ENCODE measurements at places on chromosomes 7 and 10.

DNA sequence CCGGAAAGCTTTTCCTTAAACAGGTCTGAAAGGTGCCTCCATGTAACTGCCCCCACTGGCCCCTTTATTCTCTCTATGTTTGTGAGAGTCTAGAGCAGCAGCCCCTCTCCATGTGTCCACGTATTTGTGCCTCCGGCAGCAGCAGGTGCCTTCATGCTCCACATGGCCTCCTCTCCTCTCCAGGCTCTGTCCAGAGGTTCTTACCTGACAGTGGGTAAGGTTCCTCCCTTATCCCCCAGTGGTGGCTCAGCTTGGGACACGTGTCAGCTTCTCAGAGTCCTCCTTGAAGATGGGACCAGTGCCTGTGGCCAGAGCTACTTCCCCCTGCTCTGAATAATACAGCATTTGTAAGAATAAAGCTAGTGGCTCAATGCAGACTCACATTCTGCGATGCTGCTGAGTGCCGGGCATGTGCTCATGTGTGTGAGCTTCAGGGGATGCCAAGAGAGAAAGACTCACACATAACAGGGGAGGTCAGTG, 7.9 kb downstream of the CALML3 start:
- peak; percentile 18 for DNase-seq

GRCh38 chr10:77070346-77070745, 567.3 kb downstream of the KCNMA1 start:
- no peak for DNase-seq

DNA sequence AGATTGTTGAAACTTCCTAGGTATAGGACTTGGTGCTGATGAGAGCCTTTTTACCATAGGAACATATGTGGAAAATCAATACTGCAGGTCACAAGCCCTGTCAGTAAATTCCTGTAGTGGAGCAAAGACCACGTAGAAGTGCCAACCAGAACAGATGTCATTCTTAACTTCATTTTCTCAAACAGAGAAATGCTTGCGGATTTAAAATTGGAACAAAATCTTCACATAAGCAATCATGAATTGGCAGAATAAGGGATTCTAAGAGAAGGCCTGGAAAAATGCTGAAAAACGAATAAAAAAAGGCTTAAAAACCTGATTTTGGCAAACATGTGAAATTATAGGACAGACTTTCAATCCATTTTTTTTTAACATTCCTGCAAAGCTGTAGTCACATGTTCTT, 80.8 kb upstream of the SMIM30 start:
- DNase-seq: no peak

GRCh38 chr7:138958391-138958956, 22.7 kb downstream of the KIAA1549 start:
- no peak for DNase-seq

DNA sequence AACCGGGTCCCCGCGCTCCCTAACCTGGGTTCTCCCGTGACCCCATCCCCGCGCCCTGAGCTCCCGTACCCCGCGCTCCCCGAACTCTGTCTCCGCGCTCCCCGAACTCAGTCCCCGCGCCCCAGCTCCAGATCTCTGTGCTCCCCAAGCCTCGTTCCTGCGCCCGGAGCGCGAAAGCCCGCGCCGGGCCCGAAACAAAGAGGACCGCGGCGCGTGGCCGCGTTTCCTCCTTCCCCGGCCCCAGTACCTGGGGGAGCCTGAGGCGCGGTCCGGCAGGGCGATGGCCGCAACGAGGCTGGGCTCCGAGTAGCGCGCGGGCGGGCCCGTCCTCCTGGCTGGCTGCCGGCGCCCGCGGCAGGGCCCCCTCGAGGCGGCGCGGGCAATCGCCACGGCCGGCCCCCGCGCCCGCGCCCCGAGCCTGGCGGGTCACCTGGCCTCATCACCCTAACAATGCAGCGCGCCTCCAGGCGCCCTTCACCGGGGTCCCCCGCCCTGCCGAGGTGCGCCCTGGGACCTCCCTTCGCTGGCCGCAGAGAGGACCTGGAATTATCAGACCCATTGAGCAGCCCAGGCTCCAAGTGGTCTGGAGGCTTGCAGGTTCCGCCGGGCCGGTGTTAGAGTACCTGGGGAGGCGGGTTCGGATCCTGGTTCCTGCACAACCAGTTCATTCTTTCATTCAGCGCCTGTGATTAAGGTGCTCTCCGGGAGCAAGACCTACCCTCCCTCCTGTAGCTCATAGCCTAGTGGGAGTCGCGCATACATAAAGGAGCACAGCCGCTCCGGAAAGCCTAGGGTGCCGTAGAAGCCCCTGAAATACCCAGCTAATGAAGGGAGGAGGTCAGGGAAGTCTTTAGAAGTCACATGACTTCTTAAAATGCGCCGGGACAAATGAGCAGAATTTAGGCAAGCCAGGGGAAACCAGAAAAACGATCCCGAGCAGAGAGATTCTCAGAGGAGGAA, at the start of gene TNS3:
Gene TNS3, minus strand, starts transcription at position 308 of the 960 bp plus-strand sequence. CDS start 142,475 bp downstream, outside the sequence.
- DNase-seq: no peak

DNA sequence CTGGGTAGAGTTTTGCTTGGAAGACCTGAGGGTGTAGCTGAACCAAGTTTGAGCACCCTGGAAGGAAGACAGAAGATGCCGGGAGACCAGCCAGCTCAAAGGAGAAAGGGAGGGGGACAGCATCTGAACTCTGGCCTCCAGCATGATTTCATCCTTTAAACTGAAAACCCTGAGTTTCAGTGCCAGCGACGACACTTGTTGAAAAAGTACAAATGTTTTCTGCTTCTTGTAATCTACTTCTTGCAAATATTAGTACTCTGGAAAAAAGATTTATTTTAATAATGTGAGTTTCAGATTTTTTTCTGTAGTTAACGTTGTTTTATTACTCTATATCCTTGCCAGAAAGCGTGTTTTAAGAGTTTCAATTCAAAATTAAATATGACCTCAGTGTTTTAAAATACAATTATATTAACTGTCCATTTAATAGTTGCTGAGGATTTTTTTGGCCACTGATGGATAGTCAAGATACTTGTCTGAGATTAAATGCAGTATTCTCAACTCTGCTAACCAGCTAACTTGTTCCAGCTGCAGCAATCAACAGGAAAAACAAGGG, 227.7 kb downstream of the MGMT start:
- DNase-seq: no peak

GRCh38 chr10:929960-930624, 1.4 kb downstream of the LARP4B start:
- no peak for DNase-seq

- no peak for DNase-seq
Measured at GRCh38 chr10:120085096-120085796, 192.7 kb downstream of the SEC23IP start.

DNA sequence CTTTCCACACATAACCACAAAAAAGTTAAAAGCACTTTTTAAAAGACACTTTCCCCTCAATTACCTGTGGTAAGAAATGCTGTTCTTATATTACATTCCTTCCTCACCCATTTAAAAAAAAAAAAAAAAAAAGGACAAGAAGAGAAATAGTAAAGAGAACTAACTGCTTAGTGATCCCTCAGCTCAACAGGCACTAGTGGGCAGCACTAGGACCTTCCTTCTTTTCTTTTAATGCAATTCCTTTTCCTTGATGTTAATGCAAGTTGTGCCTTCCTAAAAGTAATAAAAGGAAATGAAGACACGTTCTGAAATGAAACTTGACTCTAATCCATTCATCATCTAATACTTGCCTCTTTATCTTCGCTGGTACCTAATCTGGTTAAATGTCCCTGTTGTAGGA, 189.7 kb downstream of the TCF7L2 start:
- DNase-seq: no peak

GRCh38 chr7:132073920-132074589, 502.2 kb downstream of the PLXNA4 start:
- no peak for DNase-seq

- no peak for DNase-seq
Measured at GRCh38 chr7:131122394-131122793, 205.3 kb upstream of the MKLN1 start.

- DNase-seq: no peak
Measured at GRCh38 chr7:108395426-108395825, 60.8 kb downstream of the NRCAM start.

DNA sequence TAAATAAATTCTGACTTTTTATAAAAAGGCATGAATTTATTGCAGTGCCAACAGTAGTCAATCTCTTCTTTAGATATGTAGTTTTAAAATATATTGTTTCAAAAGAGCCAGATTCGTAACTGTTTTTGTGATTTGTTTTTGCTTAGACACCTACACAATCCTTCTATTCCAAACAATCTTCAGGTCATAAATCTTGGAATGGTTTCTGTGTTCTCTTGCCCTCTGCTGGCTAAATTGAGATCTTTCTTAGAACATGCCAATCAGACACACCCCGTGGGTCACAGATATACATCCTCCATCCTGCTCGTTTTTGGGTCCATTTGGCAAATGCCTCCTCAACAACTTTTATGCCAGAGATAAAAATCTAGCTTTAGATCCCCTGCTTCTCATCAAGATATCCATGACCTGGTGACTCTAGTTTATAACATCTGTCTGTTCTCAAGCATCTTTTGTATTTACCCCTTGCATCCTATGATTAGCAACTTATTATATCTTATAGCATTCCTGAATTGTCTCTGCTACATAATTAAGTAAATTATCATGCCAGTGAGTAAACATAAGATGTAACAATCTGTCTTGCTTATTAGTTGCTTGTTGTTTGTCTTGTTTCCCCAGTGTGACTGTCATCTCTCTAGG, 35.3 kb upstream of the IFRD1 start:
- DNase-seq: no peak

- no peak for DNase-seq
Measured at GRCh38 chr10:4427532-4427931, 398.5 kb upstream of the AKR1E2 start.

- no peak for DNase-seq
Measured at GRCh38 chr7:21671859-21672258, 129.0 kb downstream of the DNAH11 start.

- DNase-seq: no peak
Measured at GRCh38 chr7:127877951-127878350, 153.3 kb downstream of the LRRC4 start.

GRCh38 chr10:80164596-80164995, 32.1 kb downstream of the PLAC9 start:
- no peak for DNase-seq

- no peak for DNase-seq
Measured at GRCh38 chr10:31064348-31064747, 32.7 kb upstream of the ZNF438 start.

DNA sequence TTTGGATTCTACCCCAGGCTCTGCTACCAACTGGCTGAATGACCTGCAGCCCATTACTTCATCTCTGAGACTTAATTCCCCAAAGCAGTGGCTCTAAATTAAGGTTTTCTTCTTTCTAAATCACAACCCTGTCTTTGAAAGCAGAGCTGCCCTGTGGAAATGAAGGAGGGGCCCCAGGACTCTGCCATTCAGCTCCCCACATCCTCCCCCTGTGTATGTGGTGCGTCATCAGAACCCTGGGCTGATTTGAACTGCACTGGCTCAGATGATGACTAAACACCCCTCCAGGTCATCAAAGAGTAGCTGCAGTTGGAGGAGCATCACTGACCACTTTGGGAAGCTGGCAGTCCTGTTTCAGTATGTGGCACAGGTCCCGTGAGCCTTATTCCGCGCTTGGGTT, 46.6 kb downstream of the BPGM start:
- no peak for DNase-seq

DNA sequence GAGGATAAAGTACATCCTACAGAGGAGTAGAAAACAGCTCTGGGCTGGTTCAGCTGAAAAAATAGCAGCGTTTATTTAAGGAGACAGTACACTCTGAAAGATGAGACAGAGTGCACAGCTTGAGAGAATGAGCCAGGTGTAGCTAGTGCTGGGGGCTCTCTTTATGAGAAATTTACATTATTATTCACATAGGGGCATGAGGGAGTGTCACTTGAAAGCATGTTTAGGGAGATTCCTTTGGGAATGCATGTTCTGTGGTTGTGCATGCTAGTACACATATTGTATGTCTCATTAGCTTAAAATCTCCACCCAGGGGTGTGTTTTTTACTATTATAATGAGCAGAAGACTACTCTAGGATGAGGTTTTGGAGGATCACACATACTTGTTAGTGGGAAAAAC, 1224.4 kb downstream of the REEP3 start:
- DNase-seq: no peak

DNA sequence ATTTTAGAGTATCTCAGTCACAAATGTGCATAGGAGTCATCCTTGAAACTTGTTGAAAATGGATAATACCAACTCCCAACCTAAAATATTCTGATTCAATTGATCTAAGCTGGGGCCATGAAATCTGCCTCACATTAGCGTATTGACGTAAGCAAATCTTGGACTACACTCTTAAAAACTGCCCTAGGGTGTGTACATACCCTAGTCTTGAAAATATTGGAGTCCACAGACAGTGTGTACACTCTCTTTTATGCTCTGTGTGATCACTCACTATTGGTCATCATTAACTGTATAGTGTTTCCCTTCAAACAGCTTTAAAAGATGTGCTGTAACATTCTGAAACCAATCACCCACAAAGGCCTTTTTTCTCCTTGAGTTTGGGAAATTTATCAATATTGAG, 102.9 kb upstream of the FERD3L start:
- DNase-seq: no peak

DNA sequence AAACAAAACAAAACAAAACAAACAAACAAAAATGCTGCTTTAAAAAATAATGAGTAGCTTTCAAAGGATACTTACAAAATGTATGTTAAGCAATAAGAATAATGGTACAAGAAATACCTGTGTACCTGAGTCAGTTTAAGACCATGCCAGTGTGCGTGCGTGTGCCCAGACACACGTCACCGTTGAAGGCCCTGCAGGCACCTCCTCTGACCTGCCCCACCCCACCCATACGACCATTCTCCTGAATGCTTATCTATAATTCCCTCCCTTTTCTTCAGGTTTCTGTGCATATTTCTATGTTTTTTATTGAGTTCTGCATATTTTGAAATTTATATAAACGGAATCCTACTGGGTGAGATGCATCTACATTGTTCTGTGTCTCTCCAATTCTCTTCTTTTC, 374.2 kb upstream of the KLF6 start:
- no peak for DNase-seq

GRCh38 chr10:78342827-78343653, 309.4 kb downstream of the RPS24 start:
- DNase-seq: no peak

DNA sequence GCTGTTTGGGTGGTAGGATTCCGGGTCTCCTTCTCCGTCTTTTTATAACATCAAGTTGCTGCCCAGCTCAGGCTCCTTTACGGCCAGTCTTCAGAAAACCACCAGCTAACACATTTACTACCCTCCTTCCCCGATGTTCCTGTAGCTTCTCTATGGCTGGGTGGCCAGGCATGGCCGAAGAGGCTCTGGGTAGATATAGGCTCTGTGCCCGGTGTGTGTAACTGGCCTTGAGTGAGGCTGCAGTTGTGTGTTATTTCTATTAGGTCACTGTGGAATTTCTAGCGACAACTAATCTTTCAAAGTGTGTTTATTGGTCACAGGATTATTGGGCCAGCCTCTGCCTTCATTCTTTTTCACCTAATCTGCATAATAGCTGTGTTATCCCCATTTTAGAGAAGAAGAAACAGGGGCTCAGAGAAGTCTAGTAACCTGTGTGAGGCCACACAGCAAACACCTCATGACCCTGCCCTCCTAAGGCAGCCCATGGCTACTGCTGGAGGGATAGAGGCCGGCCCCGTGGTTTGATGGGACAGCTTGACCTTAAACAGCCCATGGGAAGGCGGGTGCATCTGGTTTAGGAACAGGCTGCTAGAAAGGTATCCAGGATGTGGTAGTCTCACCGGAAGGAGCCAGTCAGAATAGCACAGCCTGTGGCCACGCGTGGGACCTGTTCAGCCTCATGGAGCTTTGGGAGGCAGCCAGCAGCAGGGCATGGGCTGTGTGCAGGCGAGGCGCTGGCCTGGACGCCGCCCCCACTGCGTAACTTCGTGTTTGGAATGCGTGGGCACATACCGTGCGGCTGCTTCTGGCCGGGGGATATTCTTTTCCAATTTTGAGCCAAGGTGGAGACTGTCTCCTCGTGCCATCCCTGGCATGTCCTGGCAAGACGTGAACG, 29.7 kb downstream of the HTRA1 start:
- DNase-seq: no peak

GRCh38 chr7:132840199-132840598, 241.7 kb downstream of the CHCHD3 start:
- no peak for DNase-seq

Measured in activated CD4-positive, CD25-positive, alpha-beta regulatory T cell treated with anti-CD3 and anti-CD28 coated beads, Interleukin-2, amount 50 U/mL, for 72 hours (primary cell).